ENCODE measurements at places on chromosomes 2 and 18.

- DNase-seq = no peak
Measured at GRCh38 chr2:177573120-177573519, 180.5 kb downstream of the AGPS start.

GRCh38 chr18:785242-785641 is 26.8 kb downstream of the YES1 start:
- no peak for DNase-seq

DNA sequence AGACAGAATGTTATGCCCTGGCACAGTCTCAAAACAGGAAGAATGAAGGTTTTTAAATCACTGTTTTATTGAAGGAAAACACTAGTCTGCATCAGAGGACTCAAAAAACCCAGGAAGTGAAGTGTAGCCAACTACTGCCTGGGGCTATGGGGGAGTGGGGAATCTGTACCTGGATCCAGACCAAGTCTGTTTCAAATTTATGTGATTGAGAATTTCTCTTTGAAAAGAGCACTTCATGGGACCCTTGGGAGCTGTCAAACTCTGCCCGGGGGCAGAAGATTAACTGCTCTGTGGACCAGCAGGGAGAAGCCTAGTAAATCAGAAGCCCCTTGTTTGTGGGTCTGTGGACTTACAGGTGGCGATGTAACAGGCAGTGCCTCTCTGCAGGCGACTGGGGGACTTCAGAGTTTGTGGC is 45.3 kb upstream of the TANC1 start:
- DNase-seq = no peak

DNA sequence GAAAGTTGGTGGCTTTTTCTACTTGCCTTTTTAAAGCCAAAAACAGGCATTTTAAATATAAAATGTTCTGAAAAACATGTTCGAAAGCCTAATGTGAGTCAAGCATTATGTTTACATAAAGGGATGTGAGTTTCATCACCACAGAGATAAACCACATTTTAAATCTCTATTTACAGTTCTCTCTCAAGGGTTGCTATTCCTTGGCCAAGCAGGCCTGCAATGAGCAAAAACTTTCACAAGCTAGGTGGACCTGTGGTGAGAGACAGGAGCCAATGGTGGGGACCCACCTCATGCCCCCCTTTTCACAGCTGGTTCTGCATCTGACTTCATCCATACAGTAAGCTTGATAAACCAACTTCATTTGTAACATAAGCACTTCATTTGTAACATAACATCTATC is 65.1 kb downstream of the CUL3 start:
- no peak for DNase-seq

- no peak for DNase-seq
Measured at GRCh38 chr2:190031969-190032618, 30.4 kb downstream of the MSTN start.

- no peak for DNase-seq
Measured at GRCh38 chr2:236001854-236002253, 166.3 kb downstream of the GBX2 start.

- no peak for DNase-seq
Measured at GRCh38 chr2:128626760-128627511, 308.3 kb upstream of the HS6ST1 start.

DNA sequence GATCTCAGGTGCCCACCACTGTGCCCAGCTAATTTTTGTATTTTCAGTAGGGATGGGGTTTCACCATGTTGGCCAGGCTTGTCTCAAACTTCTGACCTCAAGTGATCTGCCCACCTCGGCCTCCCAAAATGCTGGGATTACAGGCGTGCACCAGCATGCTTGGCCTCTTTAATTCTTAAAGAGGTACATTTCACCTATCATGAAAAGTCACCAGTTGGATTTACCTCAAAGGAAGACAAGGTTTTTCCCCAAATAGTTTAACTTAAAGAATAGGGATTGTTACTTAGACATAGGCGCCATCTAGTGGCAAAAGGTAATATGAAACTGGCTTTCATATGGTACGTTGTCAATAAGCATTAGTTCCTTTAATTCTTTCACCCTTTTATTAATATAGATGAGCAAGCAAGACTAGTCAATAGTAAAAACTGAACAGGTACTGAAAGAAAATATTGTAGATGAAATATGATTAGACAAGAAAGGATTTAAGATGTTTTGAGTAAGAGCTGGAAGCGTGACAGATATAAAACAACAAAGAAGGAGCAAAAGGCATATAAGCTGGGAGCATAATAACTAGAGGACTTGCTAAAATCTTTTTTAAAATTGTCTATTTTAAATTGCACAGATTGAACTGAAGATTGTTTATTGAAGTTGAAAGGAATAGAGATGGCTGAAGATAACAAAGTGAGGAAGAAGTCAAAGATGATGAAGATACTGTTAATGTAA is 35.0 kb upstream of the PSMD14 start:
- DNase-seq = no peak

- no peak for DNase-seq
Measured at GRCh38 chr18:14922031-14922430, 174.1 kb downstream of the ANKRD30B start.

- no peak for DNase-seq
Measured at GRCh38 chr2:145356056-145356455, 836.1 kb upstream of the ZEB2 start.

GRCh38 chr2:104766683-104767082 is 87.2 kb upstream of the POU3F3 start:
- no peak for DNase-seq

DNA sequence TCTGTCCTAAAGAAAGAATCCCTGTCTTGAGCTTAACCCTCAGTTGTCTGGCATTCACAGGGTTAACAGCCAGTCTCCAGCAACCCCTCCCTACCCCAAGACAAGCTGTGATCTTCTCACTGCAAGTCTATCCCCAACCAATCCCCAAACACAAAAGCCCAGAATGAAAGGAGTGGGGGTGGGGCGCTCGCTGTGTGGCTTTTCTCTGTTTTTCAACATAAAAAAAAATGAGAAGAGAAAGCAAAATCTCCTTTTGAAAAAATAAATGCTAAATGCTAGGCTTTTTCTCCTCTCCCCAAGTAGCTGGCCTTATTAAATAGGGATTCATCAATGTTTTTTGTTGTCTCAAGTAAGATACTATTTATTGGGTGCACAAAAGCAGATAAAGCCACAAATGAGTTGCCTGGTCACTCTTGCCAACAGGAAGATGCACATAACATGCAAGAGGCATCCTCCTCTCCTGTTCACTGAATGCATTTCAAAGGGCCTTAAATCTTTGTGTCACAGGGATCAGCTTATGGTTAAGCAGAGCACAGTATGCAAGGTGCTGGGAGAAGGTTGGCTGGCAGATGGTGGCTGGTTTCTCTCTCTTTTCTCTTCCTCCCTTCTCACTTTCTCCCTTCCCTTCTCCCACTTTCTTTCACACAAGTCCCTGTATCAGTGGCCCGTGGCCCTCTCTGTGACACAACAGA is 225.6 kb downstream of the CMPK2 start:
- DNase-seq = no peak

DNA sequence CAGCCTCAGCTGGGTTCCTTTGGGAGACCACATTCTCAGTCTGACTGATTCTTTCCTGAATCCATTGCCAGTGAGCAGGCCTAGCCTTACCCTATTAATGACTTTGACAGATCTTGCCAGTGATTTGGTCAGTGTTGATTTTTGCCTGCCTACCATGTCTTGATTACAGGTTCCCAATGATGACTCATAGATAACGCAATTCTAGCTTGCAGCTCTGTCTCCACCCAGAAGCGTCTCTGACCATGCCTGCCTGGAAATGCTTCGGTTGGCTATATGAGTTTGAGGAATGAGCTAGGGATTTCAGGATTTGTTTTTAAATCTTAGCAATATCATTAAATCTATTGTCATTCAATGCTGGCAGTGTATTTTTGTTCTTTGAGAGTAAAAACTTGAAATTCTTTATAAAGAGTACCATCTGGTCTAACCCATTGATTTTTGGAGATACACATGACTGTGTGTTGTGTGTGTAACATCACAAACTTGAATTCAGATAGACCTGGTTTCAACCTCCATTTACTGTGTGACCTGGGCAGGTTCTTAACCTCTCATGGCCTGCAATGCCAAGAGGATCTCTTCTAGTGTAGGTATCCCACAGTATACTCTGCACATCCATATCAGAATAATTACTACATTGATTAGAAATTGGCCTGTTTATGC is 57.0 kb downstream of the CCDC150 start:
- no peak for DNase-seq

DNA sequence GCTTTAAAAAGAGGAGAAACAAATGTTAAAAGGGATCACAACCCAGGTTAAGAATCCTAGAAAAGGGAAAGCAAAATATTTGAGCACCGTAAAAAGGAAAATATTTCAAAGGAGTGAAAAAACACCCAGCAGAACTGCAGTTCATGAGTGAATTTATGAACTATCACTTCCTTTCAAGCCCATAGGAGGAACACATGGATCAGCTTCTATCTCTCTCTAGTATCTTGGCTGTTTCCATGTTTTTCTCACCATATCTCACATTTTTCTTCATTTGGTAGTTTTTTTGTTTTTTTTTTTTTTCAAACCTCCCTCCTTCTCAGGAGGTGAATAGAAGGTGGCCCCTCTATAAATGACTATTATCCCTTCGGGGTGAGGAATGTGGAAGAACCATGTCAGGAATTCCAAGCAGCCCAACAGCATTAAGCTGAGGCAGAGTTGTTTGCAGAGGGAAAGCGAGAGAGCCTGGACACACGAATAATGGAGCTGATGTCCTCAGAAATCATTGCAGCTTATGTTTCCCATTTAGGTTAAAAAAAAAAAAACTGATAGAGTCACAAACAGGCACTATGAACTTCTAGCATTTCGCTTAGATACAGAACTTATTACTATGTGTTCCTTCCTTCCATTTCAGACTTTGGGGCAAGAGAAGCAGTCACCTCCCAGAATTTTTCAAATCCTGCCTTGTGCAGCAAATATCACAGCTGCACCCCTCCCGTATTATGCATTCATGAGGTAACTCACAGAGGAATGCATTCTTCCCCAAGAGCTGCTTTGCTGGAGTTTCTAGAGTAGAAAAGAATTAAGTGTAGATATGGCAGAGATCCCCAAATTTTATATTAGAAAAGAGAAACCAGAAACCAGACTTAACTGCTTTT is 315.6 kb downstream of the IRS1 start:
- no peak for DNase-seq

DNA sequence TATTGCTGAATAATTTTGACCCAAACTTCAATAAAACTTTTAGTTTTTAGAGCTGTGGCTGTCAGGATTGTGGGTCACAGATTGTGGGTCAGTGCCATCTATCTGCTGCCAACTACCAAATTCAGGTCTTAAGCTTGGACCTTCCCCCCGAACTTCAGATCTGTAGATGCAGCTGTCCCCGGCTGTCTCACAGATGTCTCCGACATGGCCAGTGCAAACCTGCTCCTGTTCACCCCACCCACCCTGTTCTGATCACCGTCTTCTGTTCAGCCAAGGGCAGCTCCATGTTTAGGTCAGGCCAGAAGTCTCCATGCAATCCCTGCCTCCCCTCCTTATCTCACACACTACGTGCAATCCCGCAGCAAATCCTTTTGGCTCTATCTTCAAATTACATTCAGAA is 175.0 kb downstream of the PRKCE start:
- no peak for DNase-seq

DNA sequence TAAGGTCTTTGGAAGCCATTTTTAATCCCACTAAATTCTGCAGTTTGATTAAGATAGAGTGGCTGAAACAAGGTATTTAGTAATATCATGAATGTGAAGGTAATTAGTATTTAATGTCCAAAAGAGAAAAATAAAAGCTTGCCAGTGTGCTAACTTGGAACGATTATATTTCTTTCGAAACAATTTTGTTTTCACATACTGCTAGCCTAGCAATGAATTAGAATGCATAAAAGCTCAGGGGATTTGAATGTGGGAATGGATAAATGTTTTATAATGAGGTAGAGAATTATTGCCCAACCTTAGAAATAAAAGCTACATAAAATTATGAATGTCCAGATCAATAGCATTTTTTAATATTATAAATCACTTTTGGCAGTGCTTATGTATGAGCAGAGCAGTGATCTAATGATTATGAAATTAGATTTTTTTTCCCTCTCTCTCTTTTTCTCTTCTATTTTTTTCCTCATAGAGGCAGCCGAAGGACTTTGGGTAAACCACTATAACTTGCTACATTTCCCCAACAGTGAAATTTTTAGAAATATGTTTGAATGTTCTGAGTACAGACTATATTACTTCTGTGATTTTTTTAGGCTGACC is 75.5 kb downstream of the PLCL1 start:
- no peak for DNase-seq

GRCh38 chr2:80303006-80303908 is 1.3 kb downstream of the LRRTM1 start:
- DNase-seq = no peak

GRCh38 chr2:10385933-10386773 is 62.0 kb downstream of the ODC1 start:
- DNase-seq = no peak

DNA sequence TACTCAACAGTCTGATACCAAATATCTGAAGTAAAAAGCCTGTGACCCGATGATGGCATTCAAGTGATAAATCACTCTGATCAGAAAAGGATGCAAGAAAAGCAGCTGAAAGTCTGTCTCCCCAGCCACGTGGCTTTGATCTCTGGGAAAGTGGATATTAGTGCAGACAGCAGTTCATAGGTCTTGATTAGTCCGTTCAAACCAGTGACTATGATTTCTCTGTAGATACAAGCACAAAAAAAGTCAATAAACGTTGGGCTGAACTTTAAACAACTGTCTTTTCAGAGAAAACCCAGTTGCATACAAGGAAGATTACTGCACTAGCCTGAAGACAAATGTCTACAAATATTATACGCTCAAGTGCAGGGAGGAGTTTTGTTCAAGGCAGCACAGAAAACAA is 107.7 kb upstream of the CDC42EP3 start:
- DNase-seq = no peak

DNA sequence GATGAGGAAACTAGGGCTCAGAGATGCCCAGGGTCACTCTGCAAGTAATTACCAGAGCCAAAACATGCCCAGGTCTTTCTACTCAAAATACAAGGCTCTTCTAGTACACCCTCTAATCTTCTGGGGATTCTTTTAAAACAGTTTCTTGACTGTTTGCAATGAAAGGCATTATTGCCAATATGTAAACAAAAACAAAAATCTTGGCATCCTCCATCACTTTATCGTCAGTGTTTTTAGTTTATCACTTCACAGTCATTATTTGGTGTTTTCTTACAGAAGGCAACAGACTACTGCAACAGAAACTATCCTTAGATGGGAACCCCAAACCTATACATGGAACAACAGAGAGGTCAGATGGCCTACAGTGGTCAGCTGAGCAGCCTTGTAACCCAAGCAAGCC is 71.0 kb downstream of the KCTD18 start:
- DNase-seq = no peak

- DNase-seq = no peak
Measured at GRCh38 chr2:74747411-74748080, 86.4 kb upstream of the HK2 start.

GRCh38 chr18:45463451-45463850 is 151.8 kb upstream of the SLC14A2 start:
- no peak for DNase-seq

DNA sequence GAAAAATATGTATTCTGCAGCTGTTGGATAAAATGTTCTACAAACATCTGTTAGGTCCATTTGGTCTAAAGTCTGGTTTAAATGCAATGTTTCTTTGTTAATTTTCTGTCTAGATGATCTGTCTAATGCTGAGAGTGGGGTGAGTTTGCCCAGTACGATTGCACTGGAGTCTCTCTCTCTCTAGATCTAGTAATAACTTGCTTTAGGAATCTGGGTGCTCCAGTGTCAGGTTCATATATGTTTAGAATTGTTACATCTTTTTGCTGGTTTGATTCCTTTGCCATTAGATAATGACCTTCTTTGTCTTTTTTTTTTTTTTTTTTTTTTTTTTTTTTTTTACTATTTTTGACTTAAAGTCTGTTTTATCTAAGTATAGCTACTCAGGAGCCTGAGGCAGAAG is 10.4 kb downstream of the GCC2 start:
- no peak for DNase-seq

GRCh38 chr18:8423051-8423557 is 186.1 kb upstream of the RAB12 start:
- no peak for DNase-seq
